ENCODE measurements at places on chromosomes 16 and 17. TPM values are rescaled to one million over a fixed set of nuclear protein-coding genes. Genes with fewer than 3 reads are reported as not detected.

KRTAP2-4 gene
- not detected for total RNA-seq

CACNG3 gene
- total RNA-seq = not detected

CMIP gene
- total RNA-seq = 107 TPM

NXPH3 gene
- 0.37 TPM for total RNA-seq

PIPOX gene
- 0.21 TPM for total RNA-seq

KRTAP17-1 gene
- not detected for total RNA-seq

GNGT2 gene
- total RNA-seq = 0.44 TPM

KRTAP4-4 gene
- not detected for total RNA-seq

SEPTIN12 gene
- not detected for total RNA-seq

P2RX5 gene
- total RNA-seq = 21.9 TPM

TSNAXIP1 gene
- total RNA-seq = 0.34 TPM

KCNJ16 gene
- total RNA-seq = 0.13 TPM

SDR42E1 gene
- 1.6 TPM for total RNA-seq

SOCS7 gene
- total RNA-seq = 18.2 TPM

C16orf74 gene
- 17.1 TPM for total RNA-seq

PHKG2 gene
- total RNA-seq = 16.5 TPM

CMTM3 gene
- total RNA-seq = 90.2 TPM

OR1A1 gene
- not detected for total RNA-seq

NLRC5 gene
- 4.6 TPM for total RNA-seq

NTN3 gene
- total RNA-seq = 0.05 TPM

OVCA2 gene
- total RNA-seq = 74.5 TPM
